CD4-positive, alpha-beta T cell treated with Interleukin-17A for 4 hours (primary cell): ENCODE measurements at places on chromosomes 4 and X.

DNA sequence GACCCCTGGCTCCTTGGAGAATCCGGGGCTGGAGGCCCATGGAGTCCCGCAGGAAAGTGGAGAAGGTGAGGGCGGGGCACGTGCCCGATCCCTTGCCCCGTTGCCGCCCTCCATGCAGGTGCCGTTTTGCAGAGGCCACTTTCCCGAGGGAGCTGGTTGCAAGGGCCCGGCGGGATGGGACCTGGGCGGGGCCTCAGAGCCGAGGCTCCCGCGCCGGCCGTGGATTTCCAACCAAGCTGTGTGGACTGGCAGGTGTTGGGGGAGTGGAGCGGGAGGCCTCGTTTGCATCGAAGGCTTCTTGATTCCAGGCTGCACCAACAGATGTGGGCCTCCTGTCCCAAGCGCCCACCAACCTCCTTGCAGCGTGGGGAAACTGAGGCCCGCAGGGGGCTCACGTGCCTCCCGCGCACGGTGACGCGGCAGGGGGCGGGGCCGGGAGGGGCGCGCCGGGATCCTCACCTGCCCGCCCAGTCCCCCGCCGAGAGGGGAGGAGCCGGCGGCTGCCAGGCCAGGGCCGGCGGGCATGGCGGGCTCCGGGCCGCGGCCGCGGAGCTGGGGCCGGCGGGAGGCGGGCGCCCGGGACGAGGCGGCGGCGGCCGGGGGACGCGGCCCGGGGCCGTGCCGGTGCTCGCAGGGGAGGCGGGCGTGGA lies 24.9 kb downstream of the SH3BP2 start:
- peak; percentile 64 for DNase-seq

- DNase-seq = no peak
Observed at GRCh38 chrX:132505116-132505515, 16.3 kb upstream of the MBNL3 start.

DNA sequence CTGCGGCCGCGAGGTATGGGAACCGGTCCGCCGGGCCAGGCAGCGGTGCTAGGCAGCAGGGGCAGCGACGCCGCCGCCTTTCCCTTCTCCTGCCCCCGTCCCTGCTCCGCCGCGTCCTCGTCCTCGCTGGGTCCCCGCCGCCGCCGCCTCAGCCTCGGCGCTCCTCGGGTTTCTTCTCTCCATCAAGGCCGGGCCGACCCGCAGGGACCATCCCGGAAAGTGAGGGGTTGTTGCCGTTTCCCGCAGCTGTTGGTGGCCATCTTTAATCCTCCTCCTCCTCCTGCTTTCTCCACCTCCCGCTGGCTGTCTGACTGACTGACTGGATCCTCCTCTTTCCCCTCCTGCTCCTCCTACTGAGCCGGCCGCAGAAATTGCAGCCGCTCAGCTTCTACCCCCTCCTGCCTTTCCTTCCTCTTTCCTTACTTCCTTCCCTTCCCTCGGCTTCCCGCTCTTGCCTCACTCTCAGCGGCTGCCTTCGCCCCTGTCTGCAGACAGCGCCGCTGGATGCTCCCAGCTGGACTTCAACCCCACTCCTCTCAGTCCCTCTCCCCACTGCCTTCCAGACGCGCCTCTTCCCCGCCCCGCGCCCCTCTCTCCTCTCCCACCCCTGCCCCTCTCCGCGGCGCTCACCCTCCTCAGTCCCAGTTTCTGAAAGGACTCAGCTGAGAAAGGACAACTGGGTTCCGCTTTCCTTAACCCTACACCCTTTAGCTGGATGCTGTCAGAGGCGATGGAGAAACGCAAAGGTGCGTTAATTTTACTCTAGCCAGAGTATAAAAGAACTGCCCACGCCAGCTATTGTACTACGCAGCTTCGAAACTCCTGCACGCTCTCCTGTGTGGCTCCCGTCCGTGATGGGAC lies at the start of gene WDFY3:
TSS of gene WDFY3 (minus strand) at position 309 of the 861 bp plus-strand sequence. CDS start 106,099 bp downstream, outside the sequence.
- no peak for DNase-seq

DNA sequence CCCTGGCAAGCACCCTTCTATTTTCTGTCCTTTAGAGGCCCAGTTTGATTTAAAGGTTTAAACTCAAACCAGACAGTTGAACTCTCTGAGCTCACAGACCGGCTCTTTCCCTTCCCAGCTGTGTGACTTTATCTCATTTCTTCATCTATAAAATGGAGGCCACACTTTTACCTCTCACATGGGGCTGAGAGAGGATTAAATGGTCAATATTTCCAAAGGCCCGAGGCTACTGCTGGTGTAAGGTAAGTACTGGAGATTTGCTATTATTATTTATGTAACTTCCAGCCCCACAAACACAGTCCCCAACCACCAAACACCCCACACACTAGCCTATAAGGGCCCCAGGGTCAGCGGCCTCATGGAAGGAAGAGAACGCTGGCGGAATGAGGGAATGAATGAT lies 13.6 kb upstream of the CYTL1 start:
- DNase-seq = no peak

- DNase-seq = no peak
Observed at GRCh38 chr4:86014599-86014998, 345.3 kb downstream of the MAPK10 start.

DNA sequence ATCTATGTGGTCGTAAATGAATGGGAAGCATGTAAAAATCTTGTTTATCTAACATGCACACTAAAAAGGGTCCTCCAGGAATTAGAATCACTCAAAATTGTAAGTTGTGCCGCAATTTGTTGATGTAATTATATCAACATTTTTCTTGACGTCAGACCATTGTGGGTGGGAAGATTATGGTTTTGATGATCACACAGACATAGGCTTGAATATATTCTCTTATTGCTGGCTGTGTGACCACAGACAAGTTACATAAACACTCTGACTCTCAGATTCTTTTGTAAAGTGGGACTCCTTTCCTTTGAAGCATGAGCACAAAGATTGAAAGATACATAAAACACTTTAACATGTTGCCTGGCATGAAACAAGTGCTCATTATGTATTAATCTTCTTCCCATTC lies 51.5 kb downstream of the IL1RAPL1 start:
- no peak for DNase-seq

GRCh38 chr4:95959633-95960032 lies 119.7 kb downstream of the PDHA2 start:
- no peak for DNase-seq

DNA sequence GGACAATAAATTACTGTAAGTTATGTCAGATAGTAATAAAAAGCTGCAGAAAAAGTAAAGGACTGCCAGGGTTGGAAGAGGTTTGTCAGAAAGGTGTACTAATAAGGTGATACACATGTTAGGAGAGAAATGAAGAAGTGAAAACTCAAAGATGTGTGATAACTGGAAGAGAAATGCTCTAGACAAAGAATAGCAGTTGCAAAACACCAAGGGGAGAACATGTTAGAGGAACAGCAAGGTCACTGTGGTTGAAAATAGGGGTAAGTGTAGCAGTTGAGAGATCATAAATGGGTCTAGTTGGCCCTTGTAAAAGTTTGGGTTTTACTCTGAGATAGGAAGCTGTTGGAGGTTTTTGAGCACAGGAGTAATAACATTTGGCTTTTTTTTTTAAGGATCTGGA lies 46.9 kb downstream of the HSPA4L start:
- no peak for DNase-seq

GRCh38 chr4:52144372-52144771 lies 93.3 kb downstream of the SPATA18 start:
- DNase-seq = no peak

DNA sequence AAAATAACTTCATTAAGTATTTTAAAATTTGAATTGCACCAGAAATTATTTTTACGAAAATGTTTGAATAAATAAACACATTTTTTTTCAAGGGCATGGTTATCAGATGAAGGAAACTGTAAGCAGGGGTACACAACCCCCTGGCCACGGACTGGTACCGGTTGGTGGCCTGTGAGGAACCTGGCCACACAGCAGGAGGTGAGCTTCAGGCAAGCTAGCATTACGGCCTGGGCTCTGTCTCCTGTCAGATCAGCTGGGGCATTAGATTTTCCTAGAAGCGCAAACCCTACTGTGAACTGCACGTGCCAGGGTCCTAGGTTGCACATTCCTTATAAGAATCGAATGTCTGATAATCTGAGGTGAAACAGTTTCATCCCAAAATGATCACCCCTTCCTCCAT lies 1499.7 kb upstream of the AGA start:
- DNase-seq = no peak

- DNase-seq = no peak
Observed at GRCh38 chr4:1207603-1208265, 35.4 kb upstream of the SPON2 start.
